NCI-H187 (cell line): ENCODE measurements at places on chromosomes 7 and 10.

DNA sequence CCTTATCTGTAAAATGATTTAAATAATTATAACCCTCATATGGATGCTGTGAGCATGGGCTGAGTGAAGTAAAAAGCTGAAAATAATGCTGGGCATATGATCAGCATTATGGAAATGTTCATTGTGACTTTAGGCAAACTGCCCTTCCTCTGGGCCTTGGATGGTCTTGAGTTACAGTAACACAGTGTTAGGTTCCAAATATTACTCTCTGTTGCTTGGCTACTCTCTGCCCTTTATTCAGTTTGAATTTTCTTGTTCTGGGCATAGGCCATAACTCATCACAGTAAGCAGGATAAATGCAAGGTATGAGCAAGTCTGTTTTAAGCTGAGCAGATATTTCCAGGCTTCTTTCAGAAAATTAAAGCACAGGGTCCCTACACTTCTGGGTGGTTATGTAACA is 868.0 kb downstream of the KCNMA1 start:
- no peak for DNase-seq

DNA sequence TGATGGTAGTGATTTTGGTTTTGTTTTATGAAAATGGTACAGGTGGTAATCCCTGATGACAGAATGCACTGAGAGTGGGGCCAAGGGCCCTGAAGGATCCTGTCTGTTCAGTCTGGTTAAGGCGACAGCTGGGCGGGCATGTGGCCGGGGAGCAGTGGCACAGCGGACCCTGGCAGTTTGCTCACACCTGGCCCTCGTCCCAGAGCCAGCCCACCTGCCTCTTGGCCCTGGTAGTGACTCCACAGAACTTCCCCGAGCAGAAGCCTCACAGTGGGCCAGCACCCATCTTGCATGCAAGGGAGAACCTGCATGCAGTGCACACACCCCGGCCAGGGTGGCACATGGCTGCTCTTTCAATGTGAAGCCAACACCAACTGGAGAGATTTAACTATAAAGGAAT is 82.8 kb downstream of the ALOX5 start:
- no peak for DNase-seq

GRCh38 chr7:21013765-21014539 is 227.3 kb upstream of the SP8 start:
- DNase-seq, result no peak

DNA sequence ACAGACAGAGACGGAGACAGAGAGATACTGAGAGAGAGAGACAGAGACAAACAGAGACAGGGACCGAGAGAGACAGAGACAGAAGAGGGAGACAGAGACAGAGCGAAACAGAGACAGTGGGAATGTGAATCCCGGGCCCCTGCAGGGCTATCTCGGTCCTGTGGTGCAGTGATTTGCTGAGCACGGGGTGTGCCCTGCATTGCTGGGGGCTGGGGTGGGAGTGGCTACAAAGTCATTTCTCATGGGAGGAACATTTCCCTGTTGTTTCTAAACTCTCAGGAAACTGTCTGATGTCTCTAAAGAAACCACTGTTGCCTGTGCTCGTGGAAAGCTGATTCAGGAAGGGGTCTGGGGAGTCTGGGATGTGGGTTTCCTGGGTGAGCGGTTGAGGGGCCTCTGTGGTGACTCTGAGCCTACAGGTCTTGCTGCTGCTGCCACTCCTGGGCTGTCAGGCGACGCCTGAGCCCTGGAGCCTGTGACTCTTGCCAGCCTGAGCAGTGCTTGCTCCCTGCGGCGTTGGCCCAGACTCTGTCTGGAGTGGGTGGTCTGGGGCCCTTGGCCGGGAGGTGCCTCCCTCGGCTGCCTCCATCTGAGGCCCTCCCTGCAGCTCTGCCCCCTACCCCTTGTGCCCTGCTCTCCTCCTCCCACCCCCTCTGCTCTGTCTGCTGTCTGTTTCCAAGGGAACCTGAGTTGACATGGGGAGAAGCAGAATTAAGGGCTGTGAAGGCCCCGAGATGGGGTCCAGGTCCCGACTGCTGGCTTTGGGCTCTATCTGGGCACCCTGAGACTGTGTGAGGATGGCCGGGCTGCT is 292.0 kb downstream of the WDR37 start:
- DNase-seq, result no peak

GRCh38 chr10:46239993-46240683 is 46.7 kb upstream of the ANTXRL start:
- no peak for DNase-seq

GRCh38 chr7:30072735-30073134 is 44.5 kb downstream of the PLEKHA8 start:
- no peak for DNase-seq

- DNase-seq, result no peak
These were observed 23.2 kb upstream of the MALSU1 start for GRCh38 chr7:23275912-23276311.

DNA sequence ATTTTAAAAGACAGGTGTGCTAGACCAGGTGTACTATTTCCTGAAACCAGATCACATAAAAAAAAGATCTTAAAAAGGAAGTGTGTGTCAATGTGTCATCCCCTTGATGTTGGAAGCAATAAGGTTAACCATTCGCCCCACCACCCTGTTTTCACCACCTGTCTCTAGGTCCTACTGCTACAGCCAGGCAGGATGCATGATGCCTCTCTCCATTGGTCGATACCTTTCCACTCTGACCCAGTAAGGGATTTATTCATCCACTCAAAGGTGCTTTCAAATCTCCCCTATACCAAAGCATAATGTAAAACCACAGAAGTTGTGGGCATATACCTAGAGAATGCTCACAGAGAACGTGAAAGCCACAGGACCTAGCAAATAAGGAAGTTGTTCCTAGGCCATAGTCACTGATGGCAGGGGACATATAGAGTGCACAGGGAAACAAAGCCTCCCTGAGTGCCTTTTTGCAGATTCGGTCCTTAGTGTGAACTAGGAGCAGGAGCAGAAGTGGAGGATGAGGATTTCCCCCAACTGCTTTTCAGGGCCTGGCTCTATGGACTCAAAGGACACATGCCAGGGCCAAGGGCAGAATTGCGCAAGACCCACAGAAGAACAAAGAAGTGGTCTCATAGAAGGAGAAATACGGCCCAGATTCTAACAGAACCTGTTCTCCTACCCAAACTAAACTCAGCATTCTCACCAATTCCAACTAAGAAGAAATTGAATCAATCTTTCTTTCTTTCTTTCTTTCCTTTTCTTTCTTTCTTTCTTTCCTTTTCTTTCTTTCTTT is 631.5 kb upstream of the NRP1 start:
- no peak for DNase-seq
